ENCODE measurements at places on chromosomes 3 and 15. TPM values are rescaled to one million over a fixed set of nuclear protein-coding genes. Genes with fewer than 3 reads are reported as not detected.

Gene ZNF660
- total RNA-seq: 0.88 TPM

Gene CDCP1
- total RNA-seq: 19.4 TPM

DNA sequence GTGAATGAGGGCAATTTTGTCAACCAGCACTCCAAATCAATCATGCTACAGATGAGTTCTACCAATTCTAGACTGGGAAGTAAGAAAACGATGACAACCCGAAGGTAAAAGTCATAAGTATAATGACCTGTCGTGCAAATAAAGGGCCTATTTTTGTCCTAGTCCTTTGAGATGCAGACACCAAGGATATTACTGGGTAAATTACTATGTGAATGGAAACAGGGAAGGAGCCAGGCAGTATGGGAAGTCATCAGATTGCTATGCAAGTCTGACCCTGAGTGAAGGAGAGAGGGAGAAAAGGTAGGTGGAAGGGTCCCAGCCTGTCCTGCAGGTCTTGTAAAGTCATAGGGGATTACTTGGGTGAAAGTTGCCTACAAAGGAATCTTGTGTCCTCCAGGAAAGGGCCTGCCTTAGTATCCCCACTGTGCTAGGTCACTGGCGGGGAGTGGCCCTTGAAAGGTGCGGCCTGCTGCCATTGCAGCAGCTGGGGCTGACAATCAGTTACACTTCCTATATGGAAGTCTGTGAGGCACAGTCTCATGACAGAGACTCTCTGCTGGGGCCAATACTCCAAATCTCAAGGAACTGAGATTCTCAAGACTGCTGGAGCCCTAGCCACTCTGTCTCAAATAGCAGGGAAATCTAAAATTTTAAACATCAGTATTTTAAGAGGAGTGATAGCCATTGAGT lies 149.9 kb upstream of the SLC2A2 start:
- DNase-seq: no peak

DNA sequence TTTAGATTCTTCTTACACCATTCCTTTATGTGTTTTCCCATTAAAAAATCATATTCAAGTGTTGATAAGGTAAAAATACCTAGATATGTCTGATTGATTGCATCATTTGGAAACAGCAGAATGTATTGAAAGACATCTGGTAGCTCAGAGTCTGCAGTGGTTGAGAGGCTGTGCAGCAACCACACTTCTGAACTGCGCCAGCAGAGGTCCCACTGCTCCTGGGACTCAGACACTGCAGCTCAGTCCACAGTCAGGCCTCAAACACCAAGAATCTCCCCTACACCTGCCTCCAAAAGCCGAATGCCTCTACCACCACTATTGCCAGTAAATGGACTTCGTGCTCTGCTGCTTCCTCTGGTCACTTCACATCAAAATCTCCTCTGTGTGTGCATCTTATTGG lies 176.9 kb upstream of the LMCD1 start:
- no peak for DNase-seq

DNA sequence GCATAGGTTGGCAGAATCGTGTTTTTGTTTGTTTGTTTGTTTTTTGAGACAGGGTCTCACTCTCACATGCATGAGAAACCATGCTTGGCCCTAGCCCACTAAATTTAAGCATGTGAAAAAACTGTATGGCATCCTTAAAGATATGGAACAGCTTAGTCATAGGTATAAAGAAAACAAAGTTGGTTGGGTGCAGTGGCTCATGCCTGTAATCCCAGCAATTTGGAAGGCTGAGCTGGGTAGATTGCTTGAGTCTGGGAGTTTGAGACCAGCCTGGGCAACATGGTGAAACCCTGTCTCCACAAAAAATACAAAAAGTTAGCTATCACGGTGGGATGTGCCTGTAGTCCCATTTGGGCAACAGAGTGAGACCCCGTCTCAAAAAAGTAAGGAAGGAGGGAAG lies 25.2 kb downstream of the EXD1 start:
- no peak for DNase-seq

Gene CACNA2D2
- 0.10 TPM for total RNA-seq

- no peak for DNase-seq
Measured at GRCh38 chr15:23736033-23736673, 49.0 kb upstream of the NDN start.

Gene POTEB3
- not detected for total RNA-seq

Gene CCR3
- not detected for total RNA-seq

All from glomerular endothelial cell (primary cell).